Stimulated activated CD4-positive, alpha-beta T cell treated with anti-CD3 and anti-CD28 coated beads, Interleukin-1b, Interleukin-23, amount 100 ng/mL, for 24 hours (primary cell): ENCODE measurements at places on chromosomes 3 and 15.

GRCh38 chr3:128280481-128281052, 127.3 kb downstream of the EEFSEC start:
- DNase-seq: no peak

GRCh38 chr3:122030381-122031122, 8.5 kb upstream of the ILDR1 start:
- DNase-seq: no peak

GRCh38 chr3:127485396-127486170, 105.0 kb downstream of the TPRA1 start:
- DNase-seq: no peak

DNA sequence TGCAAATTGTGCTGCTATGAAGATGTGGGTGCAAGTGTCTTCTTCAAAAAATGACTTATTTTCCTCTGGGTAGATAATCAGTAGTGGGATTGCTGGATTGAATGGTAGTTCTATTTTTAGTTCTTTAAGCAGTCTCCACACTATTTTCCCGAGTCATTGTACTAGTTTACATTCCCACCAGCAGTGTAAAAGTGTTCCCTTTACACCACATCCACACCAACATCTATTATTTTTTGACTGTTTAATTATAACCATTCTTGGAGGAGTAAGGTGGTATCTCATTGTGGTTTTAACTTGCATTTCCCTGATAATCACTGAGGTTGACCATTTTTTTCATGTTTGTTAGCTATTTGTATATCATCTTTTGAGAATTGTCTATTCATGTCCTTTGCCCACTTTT, 19.7 kb upstream of the PSMD6 start:
- DNase-seq: no peak

DNA sequence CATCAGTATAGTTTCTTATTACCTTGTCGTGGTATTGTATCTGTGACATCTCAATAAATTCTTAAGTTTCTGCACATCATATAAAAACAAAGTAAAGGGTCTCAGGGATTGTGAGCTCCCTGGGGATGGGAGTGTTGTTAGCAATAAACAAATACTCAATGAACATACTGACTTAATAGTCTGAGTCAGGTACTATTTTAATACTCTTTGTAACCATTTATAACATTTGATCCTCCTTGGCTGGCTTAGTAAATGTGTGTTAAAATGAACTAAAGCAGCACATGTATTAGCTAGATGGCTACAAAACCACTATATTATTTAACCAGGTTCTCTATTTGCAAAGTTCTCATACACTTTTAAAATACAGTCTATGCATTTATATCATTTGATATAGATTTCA, 1.8 kb downstream of the ICE2 start:
- DNase-seq: no peak
